Neural crest cell (in vitro differentiated cells): ENCODE measurements at places on chromosomes 3 and 15. TPM values are rescaled to one million over a fixed set of nuclear protein-coding genes. Genes with fewer than 3 reads are reported as not detected.

The CD86 gene
- total RNA-seq: not detected in 2 replicates

The ARHGEF26 gene
- 17.4 and 19.3 TPM in 2 replicates for total RNA-seq

The CCR9 gene
- not detected in 2 replicates for total RNA-seq

The MYO5C gene
- 7.7 and 7.8 TPM in 2 replicates for total RNA-seq

The SHC4 gene
- total RNA-seq: 4.9 and 5.0 TPM in 2 replicates

The TM4SF1 gene
- not detected in 2 replicates for total RNA-seq

The APEH gene
- total RNA-seq: 150 and 162 TPM in 2 replicates

The MOBP gene
- total RNA-seq: not detected in 2 replicates

The FGF7 gene
- 0.19 TPM in 1 of 2 replicates, not detected in the other for total RNA-seq

GRCh38 chr3:115725800-115726199, 102.5 kb downstream of the GAP43 start:
- no peak for DNase-seq

GRCh38 chr3:189689625-189690024, 58.4 kb downstream of the TP63 start:
- no peak for DNase-seq

- no peak for DNase-seq
Measured at GRCh38 chr3:55246033-55246432, 241.1 kb downstream of the WNT5A start.

GRCh38 chr3:42980209-42980608, 1.1 kb downstream of the GASK1A start:
- no peak for DNase-seq

- no peak for DNase-seq
Measured at GRCh38 chr3:1734494-1735122, 364.1 kb upstream of the CNTN4 start.

- no peak for DNase-seq
Measured at GRCh38 chr3:123733805-123734526, 149.1 kb upstream of the HACD2 start.

GRCh38 chr15:68806220-68807060, 14.3 kb downstream of the ANP32A start:
- DNase-seq: no peak

DNA sequence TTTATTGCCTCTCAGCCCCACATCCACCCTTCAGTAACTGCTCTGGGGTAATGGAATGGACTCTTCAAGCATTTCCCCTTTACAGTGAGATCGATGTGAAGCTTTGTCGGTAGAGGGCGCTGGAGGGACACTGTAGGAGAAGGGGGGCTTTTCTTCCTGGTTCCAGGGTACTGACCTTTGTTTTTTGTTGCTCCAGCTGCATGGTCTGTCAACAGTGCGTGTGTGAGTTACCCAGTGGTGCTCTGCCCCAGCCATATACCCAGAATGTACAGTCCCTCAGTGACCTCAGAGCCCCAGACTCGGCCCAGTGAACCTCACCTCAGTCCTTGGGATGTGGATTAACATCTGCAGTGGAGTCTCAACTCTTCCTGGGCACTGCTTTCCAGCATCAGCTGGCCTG, 180.3 kb upstream of the TSC22D2 start:
- DNase-seq: peak; percentile 88

DNA sequence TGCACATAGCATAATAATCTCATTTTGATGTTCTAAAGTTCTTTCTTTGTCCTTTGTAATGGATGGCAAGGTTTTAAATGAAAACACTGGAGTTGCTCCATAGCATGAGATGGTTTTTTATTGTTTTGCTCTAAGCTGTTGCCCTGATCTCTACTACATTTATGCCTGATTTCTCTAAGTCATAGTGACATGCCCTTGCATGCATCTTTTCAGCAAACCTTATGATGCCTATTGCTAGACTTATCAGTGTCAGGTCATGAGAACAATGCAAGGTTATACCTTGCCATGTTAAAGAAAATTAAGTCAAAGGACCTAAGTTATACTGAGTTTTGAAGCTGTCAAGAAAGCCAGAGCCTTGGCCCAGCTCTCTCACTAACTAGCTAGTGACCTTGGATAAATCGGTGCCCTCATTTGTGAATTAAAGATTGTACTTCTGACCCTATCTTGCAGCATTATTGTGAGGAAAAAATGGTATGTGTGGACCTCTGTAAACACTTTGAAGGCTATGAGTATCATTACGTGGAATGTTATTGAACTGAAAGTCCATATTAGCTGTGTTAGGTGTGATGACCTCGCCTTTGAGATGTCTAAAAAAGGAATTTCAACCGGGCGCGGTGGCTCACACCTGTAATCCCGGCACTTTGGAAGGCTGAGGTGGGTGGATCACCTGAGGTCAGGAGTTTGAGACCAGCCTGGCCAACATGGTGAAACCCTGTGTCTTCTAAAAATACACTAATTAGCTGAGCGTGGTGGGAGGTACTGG, 256.4 kb upstream of the UBE2E1 start:
- DNase-seq: no peak

DNA sequence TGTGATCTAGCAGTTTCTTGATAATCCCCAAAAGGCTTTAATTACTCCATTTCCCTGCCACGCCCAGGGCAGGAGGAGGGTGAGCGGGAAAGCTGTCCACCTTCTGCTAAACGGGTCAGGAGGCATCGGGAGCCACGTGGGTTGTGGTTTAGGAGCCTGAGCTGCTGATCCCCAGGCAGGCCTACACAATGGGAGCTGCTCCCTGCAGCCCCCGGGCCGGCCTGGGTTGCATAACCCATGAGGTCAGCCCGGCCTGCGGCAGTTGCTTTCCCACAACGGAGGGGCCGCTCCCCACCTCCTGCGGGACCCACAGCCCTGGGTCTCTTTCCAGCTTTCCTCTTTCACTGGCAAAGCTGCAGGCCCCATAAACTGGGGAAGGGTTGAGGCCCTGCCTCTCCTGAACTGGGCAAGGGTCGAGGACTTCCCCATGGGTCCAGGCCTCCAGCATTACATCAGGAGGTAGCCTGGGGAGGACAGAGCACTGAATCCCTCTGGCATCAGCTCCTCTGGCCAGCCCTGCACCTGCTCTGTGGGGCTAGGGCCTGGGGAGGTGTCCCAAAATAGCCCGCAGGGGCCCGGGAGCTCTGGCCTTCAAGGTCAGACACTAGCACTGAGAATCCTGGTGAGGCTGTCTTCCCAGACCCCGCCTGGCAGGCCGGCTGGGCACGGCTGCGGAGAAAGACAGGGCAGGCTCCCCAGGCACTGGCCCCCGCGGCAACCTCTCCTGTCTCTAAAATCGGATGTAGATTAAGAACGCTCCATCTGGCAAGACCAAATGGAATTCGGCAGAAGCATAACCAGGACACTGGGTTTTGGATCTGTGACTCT, 47.3 kb downstream of the ZDHHC19 start:
- DNase-seq: no peak

DNA sequence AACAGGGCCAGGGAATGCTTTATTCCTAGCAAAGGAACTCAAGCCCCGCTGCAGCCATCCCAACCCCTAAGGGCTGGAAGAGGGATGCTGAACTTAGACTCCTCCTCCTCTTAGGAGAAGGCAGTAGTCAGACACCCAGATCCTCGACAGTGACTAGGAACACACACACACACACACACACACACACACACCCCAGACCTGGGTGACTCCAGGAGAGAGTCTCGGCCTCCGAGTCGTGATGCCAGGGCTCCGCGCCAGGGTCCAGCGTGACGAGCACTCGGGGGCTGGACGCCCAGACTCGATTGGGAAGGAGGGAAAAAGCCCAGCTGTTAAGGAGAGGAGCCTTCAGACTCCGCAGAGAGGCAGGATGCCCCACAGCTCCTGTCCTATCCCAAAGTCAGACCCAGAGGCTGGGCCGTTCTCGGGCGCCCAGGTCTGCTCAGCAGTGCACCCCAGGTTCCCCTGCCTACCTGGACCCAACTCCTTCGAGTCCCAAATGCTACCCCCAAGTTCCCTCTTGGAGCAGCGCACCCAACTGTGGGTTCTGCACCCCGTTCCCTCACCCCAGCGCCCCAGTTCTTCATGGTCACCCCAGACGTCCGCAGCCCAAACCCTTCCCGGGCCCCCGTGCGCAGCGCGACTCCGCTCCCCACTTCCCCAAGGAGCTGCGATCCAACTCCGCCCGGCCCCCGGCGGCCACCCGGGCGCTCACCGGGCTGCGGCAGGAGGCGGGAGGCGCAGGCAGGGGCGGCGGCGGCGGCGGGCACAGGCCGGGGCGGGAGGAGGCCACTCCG, 421 bp downstream of the BMF start:
- DNase-seq: no peak

DNA sequence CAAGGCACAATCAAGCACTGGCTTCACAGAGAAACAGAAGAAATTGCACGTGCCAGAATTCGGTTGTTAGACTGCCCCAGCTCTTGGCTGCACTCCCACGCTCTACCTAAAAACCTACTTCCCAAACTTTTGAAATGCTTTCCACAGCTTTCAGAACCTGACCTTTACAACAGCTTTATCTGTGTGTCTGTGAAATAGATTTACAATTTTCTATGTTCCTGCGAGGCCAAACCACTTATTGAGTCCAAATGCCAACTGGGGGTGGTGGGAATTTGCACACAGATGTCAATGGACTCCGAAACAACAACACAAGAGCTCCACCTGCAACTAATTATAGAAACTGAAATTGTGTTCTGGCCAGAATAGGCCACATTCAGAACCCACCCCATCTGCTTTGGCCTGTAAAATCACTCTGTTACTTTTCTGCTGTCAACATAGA, 44.6 kb downstream of the ERC2 start:
- DNase-seq: no peak

GRCh38 chr3:177946048-177946447, 590.2 kb upstream of the KCNMB2 start:
- no peak for DNase-seq

GRCh38 chr3:39136533-39137434, 16.6 kb downstream of the CSRNP1 start:
- no peak for DNase-seq

DNA sequence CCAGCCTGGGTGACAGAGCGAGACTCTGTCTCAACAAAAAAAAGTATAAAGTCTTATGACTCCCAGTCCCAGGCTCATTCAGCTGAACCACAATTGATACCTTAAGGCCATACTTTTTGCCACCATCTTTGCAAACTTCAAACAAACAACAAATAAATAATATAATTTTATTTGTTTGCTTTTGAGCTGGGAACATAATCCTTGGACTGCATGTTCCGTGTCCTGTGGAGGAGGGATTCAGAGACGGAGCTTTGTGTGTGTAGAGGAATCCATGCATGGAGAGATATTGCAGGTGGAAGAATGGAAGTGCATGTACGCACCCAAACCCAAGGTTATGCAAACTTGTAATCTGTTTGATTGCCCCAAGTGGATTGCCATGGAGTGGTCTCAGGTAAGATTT, 238.6 kb downstream of the ADAMTSL3 start:
- no peak for DNase-seq

GRCh38 chr15:55700876-55701275, 42.1 kb downstream of the PRTG start:
- DNase-seq: no peak

GRCh38 chr3:11567516-11568467, 75.9 kb downstream of the VGLL4 start:
- DNase-seq: no peak

GRCh38 chr15:48090666-48091065, 30.1 kb upstream of the SLC24A5 start:
- no peak for DNase-seq

GRCh38 chr3:185789891-185790830, 34.7 kb downstream of the IGF2BP2 start:
- no peak for DNase-seq

GRCh38 chr3:22117091-22117490, 366.1 kb upstream of the ZNF385D start:
- no peak for DNase-seq

GRCh38 chr15:95690631-95691340, 639.7 kb upstream of the NR2F2 start:
- no peak for DNase-seq

GRCh38 chr15:29743475-29743874, 78.8 kb downstream of the TJP1 start:
- DNase-seq: no peak

DNA sequence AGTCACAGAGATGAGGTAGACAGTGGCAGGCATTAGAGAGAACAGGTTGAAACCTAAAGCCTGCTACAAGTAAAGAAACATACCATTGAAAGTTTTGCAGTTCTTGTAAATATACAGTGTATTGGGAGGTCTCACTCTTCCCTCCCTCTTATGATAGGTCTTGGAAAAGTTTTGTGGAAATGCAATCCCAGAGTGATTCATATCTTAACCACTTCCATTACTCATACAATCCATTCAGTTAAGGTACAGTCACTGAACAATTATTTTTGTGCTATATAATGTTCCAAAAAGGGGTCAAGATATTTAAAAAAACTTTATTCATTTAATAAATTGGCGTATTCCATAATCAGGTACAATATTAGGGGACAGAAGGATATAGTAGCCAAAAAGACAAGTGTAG, 737.7 kb upstream of the ALCAM start:
- no peak for DNase-seq

GRCh38 chr3:50295553-50296431, 3.4 kb downstream of the HYAL3 start:
- DNase-seq: no peak

GRCh38 chr3:47849699-47850563, 47.0 kb downstream of the DHX30 start:
- DNase-seq: no peak

DNA sequence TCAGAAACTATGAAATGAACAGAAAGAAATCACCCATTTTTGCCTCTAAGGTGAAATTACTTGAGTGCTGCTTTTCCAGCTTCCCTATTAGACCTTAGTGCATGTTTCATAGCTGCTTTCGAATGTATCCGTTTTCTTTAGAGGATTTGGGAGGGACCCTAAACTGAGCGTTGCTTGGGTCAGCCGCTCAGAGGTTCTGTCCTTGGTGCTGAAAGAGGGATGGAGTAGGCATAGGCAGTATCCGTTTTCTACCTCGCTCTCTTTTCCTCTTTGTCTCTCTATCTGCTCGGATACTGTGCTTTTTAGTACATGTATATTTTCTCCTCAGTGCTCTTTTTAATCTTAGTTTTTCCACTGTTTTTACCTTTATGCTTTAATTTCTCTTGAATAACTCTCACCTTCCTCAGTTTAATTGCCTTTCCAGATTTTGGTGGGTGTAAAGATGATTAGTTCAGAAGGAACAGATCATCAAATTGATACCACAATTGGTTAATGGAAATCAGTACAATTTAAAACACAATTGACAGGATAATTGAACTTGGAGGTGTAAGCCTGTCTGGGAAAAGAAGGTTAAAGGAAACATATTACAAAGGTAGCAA, at the start of gene DRD3:
DRD3 (minus strand) TSS at position 283 of the 599 bp plus-strand sequence. CDS start 7,060 bp downstream, outside the sequence.
- DNase-seq: peak; percentile 51

GRCh38 chr3:195123281-195123691, 147.7 kb downstream of the XXYLT1 start:
- peak; percentile 12 for DNase-seq
